ENCODE measurements at places on chromosomes 16 and 17.

GRCh38 chr16:58306327-58306726 lies 11.5 kb upstream of the PRSS54 start:
- no peak for DNase-seq

- no peak for DNase-seq
Measured at GRCh38 chr17:60087882-60088669, 9.4 kb upstream of the HEATR6 start.

DNA sequence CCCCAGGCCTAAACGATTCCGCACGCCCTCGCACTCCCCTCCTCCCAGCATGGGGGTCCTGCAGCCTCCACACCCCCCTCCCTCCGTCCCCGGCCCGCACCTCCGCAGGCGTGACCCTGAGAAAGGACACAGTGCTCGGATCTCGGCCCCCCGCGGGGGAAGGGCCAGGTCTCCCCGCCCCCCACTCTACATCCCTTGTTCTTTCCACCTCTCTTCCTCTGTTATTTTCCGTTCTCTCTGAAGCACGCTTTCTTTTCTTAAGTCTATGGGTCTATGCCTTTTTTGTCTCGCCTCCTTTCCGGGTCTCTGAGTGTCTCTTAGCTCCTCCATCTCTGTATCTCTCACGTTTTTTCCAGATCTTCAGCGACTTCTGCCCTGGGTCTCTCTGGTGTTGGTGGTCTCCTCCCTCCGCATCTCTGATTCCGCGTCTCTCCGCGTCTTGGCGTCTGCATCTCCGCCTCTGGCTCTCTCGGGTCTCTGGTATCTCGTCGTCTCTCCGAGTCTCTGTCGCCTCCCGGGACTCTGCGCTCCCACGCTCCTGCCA lies 2.1 kb upstream of the HES7 start:
- DNase-seq = no peak

DNA sequence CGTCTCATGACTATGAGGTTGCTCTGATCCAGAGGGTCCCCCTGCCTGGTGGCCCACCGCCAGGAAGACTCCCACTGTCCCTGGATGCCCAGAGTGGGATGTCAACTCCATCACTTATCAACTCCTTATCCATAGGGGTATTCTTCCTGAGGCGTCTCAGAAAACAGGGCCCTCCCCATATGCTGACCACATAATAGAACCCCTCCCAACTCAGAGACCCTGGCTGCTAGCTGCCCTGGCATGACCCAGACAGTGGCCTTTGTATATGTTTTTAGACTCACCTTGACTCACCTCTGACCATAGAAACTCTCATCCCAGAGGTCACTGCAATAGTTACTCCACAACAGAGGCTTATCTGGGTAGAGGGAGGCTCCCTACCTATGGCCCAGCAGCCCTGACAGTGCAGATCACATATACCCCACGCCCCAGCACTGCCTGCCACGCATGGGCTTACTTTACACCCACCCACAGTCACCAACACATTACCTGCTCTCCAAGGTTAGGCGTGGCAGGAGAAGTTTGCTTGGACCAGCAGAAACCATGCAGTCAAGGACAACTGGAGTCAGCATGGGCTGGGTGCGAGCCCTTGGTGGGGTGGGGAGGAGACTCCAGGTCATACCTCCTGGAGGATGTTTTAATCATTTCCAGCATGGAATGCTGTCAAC lies 2.3 kb upstream of the G6PC1 start:
- DNase-seq = no peak

- DNase-seq = peak; percentile 82
Measured at GRCh38 chr16:3027983-3028715, 4.3 kb downstream of the THOC6 start.

GRCh38 chr17:69854225-69854780 lies 220.7 kb upstream of the KCNJ16 start:
- no peak for DNase-seq

GRCh38 chr16:21650521-21650920 lies 1.9 kb downstream of the IGSF6 start:
- no peak for DNase-seq

- DNase-seq = no peak
Measured at GRCh38 chr17:8142158-8142886, 9.9 kb downstream of the PER1 start.

- DNase-seq = peak; percentile 84
Measured at GRCh38 chr16:397736-398332, 835 bp downstream of the NME4 start.

DNA sequence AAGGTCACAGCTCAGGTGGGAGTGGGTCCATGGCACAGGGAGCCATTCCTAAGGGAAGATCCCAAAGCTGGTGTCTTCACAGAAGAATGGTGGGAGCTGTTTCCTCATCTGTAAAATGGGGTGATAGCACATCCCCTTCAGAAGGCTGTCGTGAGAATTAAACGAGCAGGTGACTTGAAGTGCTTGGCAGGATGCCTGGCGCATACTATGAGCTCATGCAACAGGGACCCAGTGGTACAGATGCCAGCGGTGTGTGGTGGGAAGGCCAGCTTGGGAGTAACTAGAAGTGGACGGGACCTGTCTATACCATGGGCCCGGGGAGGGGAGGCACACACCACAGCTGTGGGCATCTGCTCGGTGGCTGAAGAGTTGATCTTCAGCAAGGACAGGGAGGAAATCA lies 189.3 kb upstream of the TNRC6C start:
- no peak for DNase-seq

GRCh38 chr17:75756451-75757085 lies 8.4 kb downstream of the GALK1 start:
- no peak for DNase-seq

Data from renal pelvis (tissue), 12 donors.